ENCODE measurements at places on chromosomes 5 and 9.

GRCh38 chr5:93006915-93007314 lies 574.1 kb downstream of the NR2F1-AS1 start:
- no peak for DNase-seq

- DNase-seq, result no peak
Observed at GRCh38 chr5:125323613-125324012, 577.2 kb upstream of the ZNF608 start.

GRCh38 chr5:136776022-136776927 lies 410.9 kb upstream of the TRPC7 start:
- DNase-seq, result no peak

- DNase-seq, result no peak
Observed at GRCh38 chr5:142821733-142822487, 51.7 kb downstream of the ARHGAP26 start.

- no peak for DNase-seq
Observed at GRCh38 chr5:7868427-7868772, 431 bp downstream of the FASTKD3 start.

All from stimulated activated CD8-positive, alpha-beta memory T cell treated with anti-CD3 and anti-CD28 coated beads, Interleukin-15, amount 100 ng/mL, for 4 hours (primary cell).